Stimulated activated CD8-positive, alpha-beta memory T cell treated with anti-CD3 and anti-CD28 coated beads, Interleukin-4, amount 100 ng/mL, for 4 hours (primary cell): ENCODE measurements at places on chromosomes 5 and 9.

DNA sequence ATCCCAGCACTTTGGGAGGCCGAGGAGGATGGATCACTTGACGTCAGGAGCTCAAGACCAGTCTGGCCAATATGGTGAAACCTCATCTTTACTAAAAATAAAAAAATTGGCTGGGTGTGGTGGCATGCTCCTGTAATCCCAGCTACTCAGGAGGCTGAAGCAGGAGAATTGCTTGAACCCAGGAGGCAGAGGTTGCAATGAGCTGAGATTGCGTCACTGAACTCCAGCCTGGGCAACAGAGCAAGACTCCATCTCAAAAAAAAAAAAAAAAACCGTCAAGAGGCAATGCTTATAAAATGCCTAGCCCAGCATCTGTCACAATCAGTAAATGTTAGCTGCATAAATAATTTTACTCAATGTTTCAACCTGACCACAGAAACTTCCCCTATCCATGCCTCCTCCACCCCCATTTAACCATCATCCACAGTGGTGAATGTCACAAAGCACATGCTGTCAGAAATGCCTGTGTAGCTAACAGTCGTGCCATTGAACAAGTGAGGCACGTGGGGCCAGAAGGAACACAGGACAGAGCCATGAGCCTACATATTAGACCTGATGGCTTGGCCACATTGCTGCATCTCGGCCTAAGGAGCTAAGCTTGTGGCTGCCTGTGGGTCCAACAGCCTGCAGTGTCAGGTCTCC is 16.8 kb upstream of the TCOF1 start:
- no peak for DNase-seq

DNA sequence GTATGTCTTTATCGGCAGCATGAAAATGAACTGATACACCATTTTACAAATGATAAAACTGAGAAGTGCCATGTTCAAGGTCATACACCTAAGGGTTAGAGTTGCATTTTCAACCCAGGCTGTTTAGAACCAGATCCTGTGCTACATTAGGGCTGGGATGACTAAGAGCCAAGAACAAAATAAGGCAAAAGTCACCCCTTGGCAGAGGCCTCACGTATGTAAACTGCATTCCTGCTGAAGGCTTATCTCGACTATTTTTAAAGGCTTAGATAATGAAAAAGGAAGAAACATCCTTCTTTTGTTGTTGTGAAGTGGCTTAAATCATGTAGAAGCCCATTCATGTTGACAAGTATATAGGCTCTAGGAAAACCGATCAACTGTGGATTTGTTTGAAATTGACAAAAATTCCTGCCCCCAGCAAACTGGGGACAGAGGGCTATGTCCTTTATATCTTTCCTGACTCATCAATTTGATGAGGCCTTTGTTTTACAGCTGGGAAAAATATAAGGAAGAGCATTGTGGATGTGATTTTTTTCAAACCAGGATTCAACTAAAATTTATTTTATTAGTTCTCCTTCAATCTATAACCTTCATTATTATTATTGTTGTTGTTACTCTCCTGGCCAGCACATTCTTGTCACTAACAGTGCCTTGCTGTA is 196.5 kb downstream of the SNX18 start:
- no peak for DNase-seq

DNA sequence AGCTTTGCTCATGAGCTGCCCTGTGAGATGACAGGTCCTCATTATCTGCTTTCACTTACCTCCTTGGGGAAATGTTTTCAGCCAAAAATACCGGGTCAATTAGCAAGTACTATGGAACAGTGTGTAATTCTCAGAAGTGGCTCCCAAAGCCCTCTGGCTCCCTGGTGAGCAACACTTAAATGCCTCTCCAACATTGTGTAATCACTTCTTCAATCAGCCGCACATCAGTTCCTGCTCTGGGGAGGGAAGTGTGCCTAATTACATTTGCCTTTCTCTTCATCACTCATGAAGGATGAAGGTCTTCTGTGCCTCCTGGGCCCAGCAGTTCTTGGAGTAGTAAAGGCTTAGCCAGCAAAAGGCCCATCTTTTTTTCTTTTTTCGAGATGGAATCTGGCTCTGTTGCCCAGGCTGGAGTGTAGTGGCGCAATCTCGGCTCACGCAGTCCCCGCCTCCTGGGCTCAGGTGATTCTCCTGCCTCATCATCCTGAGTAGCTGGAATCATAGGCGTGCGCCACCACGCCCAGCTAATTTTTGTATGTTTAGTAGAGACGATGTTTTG is 23.1 kb downstream of the NIM1K start:
- DNase-seq: no peak

DNA sequence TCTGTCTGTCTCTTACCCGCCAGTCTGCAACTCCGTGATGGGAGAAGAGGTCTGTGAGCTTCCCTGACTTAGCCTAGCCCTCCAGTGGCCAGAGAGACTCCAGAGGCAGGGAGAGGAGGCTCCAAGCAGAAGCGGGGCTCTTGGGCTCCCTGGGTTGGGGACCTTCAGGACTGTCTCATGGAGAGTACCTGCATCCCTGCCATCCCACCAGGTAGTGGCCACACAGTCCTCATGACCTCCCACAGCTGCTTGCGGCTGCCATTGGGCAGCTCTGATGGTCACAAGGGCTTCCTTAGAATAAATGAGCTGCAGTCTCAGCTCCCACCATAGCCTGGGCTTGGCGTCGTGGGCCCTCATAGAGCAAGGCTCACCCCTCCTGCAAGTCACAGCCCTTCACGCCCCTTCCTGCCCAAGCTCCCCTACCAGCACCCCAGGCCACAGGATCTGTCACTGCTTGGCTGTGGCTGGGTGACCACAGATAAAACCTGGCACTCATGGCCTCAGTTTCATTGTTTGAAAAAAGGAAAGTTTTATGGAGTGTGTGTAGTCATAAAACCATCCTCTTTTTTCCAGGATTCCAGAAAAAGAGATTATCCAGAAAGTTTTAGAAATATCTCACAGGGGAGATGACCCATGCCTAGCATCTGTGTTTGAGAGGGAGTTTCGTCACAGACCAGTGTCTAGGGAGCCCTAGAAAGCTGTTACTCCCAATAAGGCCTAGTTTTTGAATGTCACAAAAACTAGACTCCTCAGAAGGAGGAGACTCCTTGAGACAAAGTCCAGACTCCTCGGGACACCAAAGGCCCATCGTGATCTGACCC is 48.4 kb downstream of the PPARGC1B start:
- no peak for DNase-seq

DNA sequence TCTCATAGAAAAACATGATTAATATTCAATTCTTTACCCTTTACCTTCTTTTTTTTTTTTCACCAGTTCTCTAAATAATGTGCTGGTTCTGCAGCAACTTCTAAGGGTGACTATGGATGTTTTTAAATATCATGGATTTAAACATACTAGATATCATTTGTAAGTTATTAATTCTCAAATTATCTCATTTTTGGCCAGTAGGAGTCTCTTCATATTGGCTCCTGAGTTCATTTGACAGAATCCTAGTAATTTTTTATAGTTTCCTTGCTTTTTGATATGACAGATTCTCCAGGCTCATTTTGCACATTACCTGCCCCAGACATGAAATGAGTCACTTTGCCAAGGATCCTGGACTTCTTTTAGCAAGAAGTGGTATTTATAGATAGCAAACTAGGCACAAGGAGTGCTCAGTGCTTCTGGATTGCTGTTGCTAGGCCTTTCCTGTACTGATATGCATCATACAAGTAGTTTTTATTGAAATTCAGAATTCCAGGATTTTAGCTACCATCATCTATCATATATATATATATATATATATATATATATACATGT is 201.3 kb upstream of the IL12B start:
- no peak for DNase-seq

- DNase-seq: no peak
Observed at GRCh38 chr9:135378751-135379150, 100.8 kb upstream of the PPP1R26 start.
